Muscle of back (tissue), 13 donors: ENCODE measurements at places on chromosomes 5 and 9.

GRCh38 chr9:116953271-116953670 is 266.2 kb downstream of the TRIM32 start:
- DNase-seq, result no peak

DNA sequence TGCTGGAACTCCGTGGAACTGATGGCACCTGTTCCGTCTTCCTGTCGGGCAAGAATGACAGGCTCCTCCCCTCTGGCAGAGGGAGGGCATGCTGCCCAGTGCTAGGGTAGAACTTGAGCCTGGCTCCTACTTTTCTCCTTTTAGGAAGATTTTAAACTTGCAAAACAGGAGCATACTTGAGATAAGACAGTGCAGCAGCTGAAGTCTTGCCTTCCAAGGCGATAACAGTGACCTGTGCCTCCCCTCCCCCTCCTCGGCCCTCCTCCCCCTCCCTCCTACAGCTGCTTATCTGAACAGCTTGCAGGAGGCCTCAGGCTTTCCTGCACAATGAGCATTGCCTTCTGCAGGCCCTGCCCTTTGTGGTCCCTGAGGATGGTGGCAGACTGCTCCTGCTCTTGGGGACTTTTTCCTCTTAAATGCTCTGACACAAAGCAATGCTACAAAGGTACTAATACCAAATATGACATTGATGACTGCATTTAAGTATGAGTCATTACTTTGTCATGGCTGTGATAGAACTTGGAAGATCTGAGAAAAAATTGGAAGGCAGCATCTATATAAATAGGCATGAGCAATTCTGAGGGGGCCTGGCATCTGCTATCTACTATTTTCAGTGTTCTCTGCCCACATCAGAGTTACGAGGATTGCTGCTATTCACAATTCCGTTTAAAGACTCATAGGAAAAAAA is 2.0 kb downstream of the GADD45G start:
- DNase-seq, result peak; percentile 44

DNA sequence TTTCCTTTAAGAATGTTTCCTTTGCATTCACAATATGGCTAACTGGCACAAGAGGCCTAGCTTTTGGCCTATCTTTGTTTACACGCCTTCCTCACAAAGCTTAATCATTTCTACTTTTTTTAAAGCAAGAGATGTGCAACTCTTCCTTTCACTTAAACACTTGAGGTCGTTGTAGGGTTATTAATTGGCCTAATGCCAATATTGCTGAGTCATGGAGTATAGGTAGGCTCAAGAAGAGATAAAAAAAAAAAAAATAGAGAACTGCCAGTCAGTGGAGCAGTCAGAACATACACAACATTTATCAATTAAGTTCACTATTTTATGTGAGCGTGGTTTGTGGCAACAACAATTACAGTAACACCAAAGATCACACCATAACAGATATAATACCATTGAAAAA is 5.9 kb downstream of the FKBP15 start:
- DNase-seq, result no peak

DNA sequence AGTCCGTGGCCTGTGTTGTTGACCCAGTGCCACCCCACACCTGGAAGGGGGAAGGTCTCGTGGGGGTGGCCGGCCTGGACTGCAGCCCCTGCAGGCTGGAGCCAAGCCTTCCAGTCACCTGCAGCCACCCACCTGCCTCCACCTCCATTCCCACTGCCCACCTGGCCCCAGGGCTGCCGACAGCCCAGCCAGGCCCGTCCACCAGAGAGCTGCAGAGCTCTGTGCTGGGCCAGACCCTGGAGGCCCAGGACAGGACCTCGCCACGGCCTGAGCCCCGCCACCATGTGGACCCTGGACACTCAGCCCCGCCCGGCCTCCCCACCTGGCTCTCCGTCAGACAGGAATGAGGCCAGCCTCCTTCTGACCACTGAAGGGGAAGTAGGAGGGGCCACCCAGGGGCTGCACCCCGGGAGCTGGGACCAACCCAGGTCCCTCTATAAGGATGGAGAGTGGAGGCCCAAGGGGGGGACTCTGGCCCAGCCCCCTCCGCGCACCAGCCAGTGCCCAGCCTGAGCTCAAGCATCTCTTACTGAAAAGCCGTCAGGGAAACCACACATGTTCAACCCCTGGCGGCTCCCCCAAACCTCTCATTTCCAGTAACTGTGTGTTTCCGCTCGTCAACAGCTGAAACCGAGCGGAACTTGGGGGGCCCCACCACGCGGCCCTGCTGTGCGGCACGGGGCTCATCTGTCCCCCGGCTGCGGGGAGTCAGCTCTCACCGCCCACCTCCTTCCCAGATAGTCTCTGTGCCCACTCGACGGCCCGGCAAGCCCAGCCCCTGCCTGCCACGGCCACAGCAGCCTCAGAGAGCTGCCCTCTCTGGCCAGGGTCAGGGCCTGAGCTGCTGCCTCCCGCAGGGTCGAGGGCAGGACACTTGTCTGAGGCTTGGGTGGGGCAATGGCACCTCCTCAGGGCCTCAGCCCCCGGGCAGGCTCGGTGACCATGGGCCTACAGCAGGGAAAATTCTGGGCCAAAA is 12.8 kb downstream of the NOTCH1 start:
- DNase-seq, result no peak

DNA sequence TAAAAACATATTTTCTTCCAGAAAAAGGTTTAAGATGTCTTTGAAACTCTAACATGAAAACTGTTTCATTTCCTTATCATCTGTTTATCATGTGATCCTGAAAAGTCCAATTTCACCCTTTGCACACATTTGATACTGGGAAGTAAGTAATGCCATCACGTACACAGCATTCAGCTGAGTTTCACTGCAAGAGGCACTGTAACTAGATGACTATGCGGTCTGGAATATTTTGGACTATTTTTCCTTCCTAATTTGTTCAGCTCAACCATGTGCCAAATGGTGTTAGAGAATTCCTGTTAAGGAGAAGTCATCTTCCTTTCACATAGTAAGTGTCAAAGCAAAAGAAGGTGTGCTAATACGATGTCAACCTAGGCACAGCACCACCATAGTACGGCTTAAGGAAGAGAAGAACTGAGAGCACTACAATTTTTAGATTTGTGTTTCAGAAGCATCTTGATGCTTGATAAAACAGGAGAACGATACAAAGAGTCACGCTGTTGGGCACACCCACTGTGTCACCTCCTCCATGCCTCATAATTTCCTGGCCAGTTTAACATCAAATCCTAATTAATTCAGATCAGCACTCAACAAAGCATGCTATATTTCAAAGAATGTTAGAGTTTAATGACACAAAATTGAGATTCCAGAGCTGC is 77.5 kb downstream of the GNAQ start:
- DNase-seq, result no peak

DNA sequence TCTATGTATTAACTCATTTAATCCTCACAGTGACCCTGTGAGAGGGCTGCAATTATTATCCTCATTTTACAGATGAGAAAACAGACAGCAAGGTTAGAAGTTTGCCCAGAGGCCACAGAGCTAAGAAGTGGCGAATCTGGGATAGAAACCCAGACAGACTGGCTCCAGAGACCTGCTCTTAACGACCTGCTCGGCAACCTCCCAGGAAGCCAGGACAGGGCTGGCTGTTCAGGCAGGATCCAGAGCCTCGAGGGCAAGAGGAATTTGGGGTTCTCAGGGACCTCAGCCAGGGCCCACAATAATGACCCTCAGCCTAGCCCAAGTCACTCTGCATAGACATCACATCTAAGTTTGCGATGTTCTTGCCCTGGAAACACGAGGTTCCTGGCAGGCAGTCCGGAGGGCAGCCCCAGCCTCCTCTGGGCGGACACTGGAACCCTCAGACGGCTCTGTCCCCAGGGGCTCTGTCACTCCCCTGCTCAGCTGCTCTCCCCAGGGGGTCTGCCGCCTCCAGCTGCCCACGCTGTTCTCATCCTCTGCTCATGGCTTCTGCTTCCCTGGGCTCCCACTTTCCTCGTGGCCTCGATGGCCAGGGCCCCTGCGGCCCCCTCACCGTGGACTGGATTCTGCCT is 138.5 kb upstream of the ERCC6L2 start:
- no peak for DNase-seq

GRCh38 chr9:94302426-94302825 is 26.0 kb downstream of the NUTM2F start:
- no peak for DNase-seq

DNA sequence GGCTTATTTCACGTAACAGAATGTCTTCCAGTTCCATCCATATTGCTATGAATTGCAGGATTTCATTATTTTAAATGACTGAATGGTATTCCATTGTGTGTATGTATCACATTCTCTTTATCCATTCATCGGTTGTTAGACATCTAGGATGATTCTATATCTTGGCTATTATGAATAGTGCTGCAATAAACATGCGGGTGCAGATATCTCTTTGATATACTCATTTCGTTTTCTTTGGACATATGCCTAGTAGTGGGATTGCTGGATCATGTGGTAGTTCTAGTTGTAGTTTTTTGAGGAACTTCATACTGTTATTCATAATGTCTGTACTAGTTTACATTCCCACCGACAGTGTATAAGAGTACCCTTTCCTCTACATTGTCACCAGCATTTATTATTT is 460.5 kb downstream of the MAN2A1 start:
- peak; percentile 41 for DNase-seq

- DNase-seq, result no peak
These were observed 94.7 kb downstream of the INIP start for GRCh38 chr9:112623198-112623597.

DNA sequence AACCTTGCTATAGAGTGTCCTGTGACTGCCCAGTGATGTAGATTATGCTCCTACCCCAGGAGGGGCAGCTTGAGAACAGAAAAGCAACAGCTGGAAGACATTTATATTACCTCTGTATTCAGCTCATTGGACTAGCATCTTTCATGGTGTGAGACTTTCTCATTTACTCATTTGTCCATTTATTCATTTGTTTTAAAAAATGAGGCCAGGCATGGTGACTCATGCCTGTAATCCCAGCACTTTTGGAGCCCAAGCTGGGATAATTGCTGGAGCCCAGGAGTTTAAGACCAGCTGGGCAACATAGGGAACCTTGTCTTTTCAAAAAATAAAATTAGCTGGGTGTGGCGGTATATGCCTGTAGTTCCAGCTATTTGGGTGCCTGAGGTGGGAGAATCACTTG is 130.0 kb upstream of the LHFPL2 start:
- DNase-seq, result no peak

- DNase-seq, result no peak
These were observed 107.3 kb downstream of the CD180 start for GRCh38 chr5:67089200-67089725.

DNA sequence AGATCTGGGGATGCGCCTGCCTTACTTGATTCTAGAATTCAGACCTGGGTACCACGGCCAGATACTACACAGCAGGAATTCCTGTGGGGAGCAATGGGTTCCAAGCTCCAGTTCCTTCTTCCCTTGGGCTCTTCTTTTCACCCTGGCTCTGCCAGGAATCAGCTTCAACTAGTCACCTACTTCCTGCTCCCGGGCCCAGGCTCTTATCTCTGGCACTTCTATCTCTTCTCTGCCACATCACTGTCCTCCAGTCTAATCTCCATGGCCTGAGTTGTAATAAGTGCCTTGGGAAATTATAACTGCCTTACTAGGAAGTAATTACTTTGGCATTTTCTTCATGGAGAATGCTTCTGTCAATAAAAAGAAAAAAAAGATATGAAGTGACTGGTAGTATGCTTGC is 26.2 kb upstream of the SERINC5 start:
- DNase-seq, result no peak

DNA sequence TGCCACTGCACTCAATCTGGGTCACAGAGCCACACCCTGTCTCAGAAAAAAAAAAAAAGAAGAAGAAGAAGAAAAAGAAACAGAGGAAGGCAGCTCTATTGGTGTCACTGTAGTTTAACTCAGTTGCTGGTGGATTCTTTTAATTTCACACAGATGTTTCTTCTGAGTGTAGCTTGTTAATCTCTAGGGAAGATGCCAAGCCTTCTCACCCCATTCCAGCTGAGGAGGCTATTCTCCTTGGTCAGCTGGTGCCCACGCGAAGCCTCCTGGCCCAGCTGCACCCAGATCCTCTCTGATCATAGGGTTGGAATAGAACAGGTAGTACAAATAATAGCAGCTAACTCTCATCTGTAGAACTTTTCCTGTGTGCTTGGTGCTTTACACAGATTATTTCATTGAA is 113.8 kb upstream of the SPRY4 start:
- DNase-seq, result no peak

DNA sequence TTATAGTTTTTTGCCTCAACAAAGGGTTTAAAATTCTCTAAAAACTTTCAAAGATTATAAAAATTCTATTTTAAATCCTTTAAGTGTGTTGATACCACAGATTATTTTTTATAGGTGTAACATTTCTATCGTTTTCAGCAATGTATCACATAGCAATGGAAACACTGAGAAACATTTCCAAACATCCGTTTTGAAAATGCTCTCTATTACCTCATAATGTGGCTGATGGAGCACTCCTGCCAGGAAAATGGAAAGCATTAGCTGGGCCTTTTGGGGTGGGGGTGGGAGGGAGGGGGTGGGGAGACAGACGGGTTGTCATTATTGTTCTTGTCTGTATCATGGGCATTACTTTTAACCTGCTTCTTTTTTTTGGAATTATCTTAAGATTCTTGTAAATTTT is 516.5 kb downstream of the ACTL7B start:
- DNase-seq, result peak; percentile 45

DNA sequence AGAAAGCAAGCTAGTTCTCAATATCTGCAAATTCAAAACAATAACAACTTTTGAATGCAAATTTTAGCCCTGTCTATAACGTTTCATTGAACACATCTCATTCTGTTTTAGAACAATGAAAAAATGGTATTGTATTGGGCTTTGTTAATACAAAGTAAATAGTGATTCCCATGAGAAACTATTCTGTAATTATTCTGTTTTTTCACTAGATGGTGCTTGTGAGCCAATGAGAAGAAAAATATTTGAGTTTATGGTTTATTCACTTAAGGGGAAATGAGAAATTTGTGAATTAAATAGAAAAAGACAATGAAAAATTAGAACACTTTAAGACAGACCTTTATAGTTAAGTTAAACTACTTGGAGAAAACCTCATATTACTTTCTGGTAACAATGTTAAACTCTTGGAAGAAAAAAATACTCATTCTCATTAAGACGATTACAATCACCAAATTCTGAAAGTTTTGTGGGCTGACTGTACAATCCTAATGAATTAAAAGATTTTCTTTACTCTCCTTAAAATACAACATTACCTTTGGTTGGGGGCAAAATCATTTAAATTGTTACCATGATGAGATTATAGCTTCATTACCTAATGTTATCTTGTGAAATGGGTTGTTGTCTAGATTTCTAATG is 127.0 kb downstream of the NNT start:
- peak; percentile 19 for DNase-seq

DNA sequence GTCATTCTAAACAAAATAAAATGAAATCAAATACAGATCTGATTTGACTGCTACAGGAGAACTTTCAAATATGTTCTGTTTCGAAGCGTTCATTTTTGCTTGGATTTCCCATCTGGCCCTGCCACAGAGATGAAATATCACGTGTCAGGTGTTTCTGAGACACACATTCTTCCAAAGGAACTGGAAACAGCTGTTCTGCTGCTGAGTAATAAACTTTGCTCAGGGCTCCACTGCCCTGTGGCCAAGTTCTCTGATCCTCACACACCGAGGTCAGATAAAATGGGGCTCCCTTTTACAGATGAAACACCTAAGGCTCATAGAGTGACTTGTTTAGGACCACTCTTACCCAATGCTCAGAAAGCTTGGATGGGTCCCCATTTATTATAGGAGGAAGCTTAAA is 42.5 kb downstream of the FRMPD1 start:
- DNase-seq, result peak; percentile 44

- DNase-seq, result peak; percentile 64
These were observed 39.1 kb downstream of the FBN2 start for GRCh38 chr5:128498844-128499455.
